Natural killer cell (primary cell): ENCODE measurements at places on chromosomes 12 and 14.

GRCh38 chr12:70366581-70367257 lies 629 bp downstream of the KCNMB4 start:
- peak; percentile 84 for DNase-seq

- DNase-seq: peak; percentile 37
Measured at GRCh38 chr12:132205271-132206045, 61.2 kb downstream of the NOC4L start.

DNA sequence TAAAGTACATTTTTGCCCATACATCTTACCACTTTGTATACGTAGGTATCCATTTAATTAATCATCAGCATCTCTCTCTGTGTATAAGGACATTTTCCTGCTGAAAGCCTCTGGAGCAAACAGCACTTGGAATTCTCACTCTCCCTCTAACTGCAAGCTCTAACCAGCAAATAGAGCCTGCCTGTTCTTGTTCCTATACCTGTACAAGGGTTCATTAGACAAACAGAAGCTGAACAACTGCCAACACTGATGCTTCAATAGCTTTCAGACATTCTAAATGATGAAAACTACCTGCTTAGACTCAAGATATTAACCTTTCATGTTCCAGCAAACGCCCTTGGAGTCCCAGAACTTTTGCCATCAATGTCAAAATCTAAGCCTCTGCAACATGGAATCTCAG lies 98.0 kb downstream of the KCNH5 start:
- no peak for DNase-seq

DNA sequence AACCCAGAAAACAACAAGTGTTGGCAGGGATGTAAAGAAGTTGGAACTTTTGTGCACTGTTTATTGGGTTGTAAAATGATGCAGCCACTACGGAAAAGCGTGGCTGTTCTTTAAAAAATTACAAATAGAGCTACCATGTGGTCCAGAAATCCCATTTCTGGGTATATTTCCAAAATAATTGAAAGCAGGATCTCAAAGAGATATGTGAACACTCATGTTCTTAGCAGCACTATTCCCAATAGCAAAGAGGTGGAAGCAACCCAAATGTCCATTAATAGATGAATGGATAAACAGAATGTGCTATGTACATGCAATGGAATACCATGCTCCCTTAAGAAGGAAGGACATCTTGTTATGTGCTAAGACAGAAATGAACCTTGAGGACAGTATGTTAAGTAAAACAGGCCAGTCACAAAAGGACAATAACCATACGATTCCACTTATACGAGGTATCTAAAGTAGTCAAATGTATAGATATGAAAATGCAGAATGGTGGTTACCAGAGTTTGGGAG lies 249.5 kb downstream of the PHLDA1 start:
- no peak for DNase-seq

GRCh38 chr12:29895966-29896365 lies 112.2 kb upstream of the TMTC1 start:
- DNase-seq: no peak

- DNase-seq: no peak
Measured at GRCh38 chr14:91009501-91010152, 50.8 kb downstream of the RPS6KA5 start.
